ENCODE measurements at places on chromosomes 2 and 18.

DNA sequence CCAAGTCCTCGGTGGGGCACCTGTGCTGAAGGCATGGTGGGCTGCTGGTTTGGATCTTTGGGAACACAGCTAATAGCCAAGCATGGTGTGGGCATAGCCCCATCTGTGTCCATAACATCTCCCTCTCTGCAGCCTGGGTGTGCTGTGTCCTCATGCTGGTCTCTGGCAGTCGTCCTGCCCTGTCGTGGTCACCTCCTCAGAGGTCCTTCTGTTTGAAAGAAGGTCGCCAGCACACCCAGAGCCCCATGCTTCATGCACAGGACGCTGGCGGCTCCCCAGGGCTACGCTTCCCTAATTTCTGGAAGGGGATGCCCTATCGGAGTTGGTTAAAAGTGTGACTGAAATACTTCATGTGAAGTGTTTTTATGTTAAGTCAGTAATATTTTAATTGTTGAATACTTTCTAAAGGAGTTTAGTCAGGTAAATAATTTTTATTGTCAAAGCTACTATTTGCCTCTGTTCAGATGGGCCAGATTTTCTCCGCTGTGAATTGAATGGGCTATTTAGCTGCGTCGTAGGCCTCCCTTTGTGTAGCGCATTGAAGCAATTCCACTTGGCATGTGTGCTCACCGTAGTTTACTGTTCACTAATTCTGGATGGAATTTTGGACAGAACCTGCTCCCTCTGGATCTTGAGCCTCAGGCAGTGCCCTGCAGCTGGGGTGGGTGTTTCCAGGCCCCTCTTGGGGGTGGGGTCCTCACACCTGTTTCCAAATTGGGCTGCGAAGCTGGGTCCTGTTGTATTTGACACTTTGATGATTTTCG lies 81.9 kb downstream of the WDSUB1 start:
- no peak for DNase-seq

GRCh38 chr18:67143028-67143427 lies 373.5 kb downstream of the DSEL start:
- no peak for DNase-seq

DNA sequence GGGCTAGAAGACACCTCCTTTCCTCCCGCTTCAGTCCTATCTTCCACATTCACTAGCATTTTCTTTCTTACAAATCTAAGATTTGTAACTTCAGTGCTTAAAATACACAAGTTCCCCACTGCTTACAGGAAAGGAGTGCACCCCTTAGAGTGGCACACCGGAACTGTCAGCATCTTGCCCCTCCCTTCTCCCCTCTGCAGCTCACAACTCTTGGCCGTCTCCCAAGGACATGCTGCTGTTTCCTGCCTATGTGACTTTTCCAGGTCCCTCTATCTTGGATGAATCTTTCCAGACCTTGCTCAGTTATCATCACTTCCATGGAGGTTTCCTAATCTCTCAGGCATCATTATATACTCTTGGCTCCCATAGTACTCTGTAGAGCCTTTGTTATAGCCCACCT lies 334.8 kb downstream of the CELF4 start:
- no peak for DNase-seq

GRCh38 chr2:142037744-142038143 lies 93.1 kb downstream of the LRP1B start:
- no peak for DNase-seq

DNA sequence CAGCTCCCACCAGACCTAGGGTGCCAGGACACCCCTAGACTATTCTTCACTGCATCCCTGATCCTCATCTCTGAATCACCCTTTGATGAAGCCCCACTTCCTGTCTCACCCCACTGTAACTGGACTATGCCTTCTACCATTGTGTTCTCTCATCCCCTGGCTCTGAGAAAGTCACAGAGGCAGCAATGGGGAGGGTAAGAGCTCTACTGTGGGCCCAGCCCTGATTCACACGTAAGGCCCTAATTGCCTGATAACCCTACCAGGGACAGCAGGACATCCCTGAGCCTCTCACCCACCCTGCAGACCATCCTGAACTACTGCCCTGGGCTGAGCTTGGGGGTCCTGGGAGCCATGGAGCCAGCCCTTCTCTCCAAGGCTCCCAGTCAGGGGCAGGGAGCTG lies 1.5 kb upstream of the PROM2 start:
- no peak for DNase-seq
